ENCODE measurements at places on chromosomes 13 and 19.

DNA sequence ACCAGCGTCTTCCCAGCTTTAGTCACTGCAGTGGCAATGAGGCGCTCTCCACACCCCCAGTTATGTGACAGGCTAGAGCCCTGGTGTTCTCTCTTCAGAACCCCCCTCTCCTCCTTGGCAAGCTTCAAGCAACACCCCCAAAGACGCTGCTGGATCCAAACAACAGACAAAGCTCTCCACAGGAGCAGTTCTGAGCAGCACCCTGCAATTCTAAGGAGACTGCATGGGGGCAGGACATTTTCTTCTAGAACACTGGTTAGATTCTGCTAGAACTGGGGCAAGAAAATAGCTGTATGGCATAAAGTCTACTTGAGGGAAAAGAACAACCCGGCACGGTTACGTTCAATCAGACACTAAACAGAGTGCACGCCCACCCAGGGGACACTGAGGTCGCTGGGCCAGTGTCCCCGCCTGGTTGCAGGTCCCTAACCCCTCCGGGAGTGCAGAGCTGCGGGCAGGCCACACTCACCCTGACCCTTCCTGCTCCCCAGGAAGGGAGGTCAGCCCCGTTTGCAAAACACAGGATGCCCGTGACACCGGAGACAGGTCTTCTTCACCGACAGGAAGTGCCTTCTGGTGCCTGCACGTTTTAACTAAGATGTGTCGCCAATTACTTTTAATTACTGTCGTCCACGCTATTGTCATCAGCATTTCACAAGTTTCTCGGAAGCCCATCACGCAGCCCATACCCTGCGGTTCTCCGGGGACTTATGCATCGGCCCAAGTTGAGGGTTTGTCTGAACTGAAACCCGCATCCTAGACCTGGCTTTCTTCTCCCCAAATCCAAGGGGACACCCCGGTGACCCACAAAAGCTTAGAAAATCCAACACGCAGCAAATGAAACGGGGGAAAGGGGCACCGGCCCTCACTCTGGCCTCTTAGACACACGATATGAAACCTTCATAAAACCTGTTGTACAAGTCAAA, 943 bp downstream of the GJB6 start:
- peak; percentile 40 for DNase-seq

DNA sequence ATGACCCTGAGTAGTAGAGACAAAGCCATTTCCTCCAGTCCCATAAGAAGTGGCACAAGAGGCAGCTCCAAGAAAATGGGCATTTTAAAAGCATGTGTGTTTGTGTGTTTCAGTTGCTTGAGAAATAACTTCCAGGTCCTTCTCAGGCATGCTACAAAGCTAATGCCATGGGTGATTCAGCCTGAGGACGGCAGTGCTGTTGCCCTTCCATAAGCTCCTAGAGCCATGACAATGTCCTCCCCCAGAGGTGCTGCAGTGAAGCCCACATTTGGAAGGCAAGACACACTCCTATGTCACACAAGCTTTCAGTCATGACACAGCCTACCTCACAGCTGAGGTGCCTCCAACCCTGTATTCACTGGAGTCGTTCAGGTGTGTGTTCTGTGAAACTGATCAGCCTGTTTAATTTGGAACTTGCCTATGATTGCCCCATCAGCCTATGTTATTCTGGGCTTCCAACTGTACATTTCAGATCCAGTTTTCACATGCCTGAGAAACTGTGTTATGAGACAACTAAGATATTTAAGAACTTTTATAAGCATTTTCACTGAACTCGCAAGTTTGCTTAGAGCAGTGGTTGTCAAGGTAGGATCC, 213.6 kb downstream of the FOXO1 start:
- DNase-seq: no peak

DNA sequence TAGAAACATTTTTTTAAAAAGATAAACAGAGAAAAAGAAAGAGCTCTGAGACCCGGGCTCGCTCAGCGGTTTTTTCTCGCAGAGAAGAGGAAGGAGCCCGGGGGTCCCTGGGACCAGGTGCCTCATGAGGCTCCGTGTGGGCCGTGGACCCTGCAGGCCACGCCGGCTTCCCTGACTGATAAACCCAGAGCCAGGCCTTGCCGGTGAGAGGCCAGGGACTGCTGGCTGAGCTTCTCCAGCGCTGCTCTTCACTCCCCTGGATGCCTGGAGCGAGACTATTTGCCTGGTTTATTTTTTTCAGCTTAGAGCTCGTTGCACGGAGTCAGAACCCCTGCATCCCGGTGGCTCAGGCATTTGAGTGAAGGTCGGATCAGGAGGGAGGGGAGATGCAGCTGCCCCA, 53.4 kb upstream of the F7 start:
- no peak for DNase-seq

DNA sequence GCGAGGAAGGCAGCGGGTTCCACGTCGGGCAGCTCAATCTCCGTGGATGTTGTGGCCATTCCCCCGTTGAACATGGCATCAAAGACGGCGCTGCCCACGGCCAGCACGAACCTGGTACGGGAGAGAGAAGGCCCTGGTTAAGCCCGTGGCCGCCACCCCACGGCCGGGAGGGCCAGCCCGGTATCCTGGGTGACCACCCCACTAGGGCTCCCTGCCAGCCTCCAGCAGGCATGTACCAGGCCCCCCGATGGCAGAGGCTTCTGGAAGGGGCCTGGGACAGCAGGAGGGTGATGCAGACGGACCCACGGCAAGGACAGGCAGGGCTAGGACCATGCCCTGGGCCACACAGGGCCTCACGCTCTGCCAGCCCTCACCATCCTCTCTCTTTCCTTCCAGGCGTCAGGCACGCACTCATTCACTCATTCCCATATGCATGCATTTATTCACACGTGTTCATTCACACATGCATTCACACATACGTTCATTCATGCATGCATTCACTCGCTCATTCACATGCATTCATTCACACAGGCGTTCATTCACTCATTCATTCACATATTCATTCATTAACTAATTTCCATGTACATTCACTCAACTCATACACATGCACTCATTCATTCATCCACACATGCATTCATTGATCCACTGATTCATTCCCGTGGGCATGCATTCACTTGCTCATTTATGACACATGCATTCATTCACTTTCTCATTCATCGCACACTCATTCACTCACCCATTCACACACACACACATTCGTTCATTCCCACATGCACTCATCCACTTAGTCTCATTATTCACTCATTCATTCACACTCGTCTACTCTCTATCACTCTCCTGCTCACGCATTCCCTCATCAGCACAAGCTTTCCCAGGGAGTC, 17.9 kb downstream of the BTBD2 start:
- no peak for DNase-seq

DNA sequence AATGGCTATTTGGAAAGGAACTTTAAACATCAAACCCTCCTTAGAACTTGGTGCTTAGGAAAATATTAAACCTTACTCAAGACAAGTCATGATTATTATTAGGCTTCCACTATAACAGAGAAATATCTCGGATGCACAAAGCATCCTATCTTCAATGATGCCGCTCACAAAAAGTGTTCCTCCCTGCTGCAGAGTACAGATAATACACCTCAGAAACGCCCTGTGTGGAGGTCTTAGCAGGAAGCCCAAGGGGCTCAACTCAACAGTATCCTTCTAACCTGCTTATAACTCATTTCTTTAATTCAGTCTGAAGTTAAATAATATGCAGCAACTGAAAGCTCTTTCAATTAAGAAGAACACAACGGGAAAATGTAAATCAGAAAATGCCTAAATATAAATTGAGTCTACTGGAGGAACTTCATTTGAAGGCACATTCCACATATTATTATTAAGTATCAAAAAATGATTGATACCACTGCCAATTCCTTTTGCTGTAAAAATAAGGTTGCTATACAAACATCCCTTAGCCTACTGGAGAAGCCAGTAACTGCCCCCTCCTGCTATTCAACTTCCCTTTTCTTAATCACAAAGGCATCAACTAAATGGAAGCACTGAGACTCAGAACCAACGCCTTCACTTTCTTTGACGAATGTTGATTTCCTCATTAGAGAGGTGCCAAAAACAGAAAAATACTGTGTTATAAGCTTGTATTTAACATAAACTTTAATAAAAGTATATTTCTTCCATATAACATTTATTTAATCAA, 12.0 kb downstream of the ELF1 start:
- DNase-seq: no peak

GRCh38 chr19:31907661-31908060, 437.7 kb upstream of the ZNF507 start:
- DNase-seq: no peak

DNA sequence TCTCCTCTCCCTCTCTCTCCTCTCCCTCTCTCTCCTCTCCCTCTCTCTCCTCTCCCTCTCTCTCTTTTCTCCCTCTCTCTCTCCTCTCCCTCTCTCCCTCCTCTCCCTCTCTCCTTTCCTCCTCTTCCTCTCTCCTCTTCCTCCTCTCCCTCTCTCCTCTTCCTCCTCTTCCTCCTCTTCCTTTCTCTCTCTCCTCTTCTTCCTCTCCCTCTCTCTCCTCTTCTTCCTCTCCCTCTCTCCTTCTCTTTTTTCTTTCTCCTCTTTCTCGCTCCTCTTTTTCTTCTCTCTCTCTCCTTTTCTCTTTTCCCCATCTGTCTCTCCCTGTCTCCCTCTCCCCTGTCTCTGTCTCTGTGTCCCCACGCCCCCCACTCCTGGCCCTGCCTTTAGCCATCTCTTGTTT, 136.7 kb downstream of the GGACT start:
- no peak for DNase-seq

- DNase-seq: no peak
Observed at GRCh38 chr19:39832341-39833083, 1.4 kb downstream of the DYRK1B start.

- no peak for DNase-seq
Observed at GRCh38 chr13:34867590-34867989, 74.5 kb upstream of the NBEA start.

DNA sequence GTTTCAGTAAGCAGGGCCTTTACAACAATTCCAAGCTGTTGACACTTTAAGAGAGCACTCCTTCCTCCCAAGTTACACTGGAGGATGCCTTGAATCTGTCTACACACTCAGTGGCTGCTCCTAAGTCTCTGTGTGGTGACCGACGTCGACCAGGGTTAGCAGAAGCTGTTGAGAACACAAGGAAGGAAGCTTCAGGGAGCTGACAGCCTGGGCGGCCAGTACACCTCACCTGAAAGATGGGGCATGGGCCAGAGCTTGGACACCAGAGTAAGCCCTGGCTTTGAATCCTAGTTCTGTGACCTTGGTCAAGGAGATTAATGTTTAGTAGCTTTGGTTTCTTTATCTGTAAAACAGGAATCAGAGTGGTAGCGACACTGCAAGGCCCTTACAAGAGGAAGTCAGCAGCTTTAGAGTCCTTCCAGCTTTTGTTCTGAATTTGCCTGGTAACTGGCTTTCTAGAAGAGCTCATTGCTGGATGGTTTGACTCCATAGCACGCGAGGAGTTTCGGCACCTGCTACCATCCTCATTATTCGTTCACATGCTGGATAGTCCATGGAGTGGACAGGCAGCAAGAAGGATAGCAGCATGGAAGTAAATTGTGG, 214.2 kb downstream of the FGF9 start:
- no peak for DNase-seq

- no peak for DNase-seq
Observed at GRCh38 chr19:3867971-3868769, 668 bp downstream of the ZFR2 start.

- no peak for DNase-seq
Observed at GRCh38 chr13:105665284-105665683, 870.2 kb downstream of the EFNB2 start.

Data from CD4-positive, alpha-beta T cell treated with Interleukin-6 for 4 hours (primary cell).